ENCODE measurements at places on chromosomes 16 and 17.

GRCh38 chr16:69424935-69425784, 741 bp downstream of the CYB5B start:
- no peak for DNase-seq

DNA sequence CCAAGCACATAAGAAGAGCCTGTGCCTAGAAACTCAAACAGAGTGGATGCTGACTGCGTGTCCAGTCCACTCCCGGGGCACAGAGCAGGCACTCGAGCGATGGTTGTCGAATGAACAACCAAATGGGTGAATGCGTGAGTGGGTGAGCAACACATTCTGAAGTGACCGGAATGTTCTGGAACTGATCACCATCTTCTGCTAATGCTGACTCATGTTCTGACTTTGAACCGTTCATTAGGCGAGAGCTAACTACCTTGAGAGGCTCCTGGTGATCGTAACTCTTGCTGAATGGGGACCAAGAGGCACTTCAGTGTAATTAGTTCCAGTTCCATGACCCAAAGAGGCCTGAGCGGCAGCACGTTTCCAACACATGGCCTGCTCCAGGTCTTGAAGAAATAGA, 37.9 kb downstream of the IRF8 start:
- no peak for DNase-seq

DNA sequence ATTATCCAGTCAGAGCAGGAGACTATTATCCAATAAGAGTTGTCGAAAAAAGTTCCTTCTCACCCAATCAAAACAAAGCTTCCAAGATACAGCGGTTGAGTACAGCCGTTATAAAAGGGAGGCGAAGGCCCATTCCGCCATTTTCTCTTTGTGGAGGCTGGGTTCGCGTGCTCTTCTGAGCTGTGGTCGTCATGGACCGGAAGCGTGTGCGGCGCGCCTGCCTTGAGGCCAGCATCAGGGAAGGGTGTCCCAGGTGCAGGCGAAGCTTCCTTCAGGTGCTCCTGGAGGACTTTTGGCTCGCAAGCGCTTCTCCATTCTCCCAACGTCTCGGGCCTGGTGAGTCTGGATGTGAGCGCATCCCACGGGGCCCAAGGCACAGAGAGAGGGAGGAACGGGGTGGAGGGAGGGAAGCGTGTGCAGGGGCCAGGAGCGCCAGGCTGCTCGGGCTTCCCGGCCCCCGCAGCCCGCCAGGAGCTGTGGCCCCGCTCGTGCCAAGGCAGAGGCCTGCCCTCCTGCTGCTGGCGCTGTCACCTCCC, 99.2 kb downstream of the GOSR1 start:
- no peak for DNase-seq

- DNase-seq: peak; percentile 48
Observed at GRCh38 chr17:82244413-82245133, 15.7 kb downstream of the SLC16A3 start.

DNA sequence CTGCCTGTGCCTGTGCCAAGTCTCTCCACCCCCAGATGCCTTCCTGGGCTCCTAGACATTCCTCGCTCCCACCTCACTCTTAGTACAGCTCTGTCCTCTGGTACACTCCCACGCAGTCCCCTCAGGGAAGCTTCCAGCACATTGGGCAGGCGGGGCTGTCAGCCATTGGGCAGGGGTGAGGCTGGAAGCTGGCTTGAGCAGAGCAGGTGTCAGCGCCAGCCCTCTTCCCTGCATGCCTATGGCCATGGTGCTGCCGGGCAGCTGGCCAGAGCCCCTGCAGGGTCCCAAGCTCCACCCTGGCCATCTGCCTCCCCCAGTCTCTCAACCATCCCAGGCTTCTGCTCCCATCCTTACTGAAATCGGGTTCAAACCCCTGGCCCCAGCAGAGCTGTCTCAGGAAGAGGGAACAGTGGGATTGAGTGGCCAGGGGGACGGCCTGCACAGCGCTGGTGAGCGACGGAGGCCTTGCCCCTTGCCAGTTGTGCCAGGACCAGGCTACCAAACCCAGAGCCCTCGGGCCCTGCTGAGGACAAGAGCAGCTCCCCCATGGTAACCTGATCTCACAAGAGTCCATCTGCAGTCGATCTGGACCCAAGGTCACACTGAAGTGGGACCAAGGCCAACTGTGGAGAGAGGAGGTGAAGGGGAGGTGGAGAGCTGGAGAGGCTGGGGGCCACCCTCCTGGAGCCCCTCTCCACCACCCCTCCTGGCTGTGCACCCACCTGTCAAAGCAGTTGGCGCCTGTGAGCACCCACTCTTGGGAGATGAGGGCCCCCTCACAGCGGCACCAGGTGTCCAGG, 2.4 kb upstream of the B9D1 start:
- no peak for DNase-seq

DNA sequence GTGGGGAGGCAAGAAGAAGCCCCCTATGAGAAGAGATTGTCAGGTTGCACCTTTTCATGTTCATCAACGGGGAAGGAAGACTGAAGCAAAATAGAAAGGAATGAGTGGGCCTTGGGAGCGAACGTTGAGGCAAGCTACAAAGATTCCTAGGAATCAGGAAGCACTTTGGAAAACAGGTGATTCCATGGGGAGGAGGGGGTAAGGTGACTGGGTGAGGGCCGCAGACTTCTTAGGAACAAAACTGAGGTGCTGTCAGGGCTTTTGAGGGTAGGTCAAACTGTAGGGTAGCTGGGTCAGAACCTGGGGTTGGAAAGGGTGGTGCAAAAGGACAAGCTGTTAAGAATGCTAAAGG, 528 bp downstream of the ITFG1 start:
- DNase-seq: peak; percentile 3

DNA sequence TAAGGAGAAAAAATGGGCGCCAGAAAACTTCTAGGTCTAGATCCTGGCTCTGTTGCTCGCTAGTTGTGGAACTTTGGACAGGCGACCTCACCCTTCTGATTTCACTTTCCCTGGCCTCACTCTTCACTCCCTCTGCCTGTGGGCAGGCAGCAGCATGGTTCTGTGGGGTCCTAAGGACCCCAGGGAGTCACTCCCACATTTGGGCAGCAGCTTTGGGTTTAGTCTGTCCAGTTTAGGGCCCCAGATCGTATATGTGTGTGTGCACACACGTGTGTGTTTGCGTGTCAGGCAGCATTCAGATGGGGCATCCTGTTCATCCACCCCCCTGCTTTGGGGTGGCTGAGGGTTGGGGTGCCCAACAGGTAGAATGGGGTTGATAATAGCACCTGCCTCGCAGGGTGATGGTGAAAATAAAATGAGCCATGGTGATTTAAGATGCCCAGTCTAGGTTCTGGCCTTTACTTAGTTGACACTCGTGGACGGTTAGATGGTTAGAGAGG, 102.2 kb downstream of the RAB11FIP4 start:
- DNase-seq: no peak

DNA sequence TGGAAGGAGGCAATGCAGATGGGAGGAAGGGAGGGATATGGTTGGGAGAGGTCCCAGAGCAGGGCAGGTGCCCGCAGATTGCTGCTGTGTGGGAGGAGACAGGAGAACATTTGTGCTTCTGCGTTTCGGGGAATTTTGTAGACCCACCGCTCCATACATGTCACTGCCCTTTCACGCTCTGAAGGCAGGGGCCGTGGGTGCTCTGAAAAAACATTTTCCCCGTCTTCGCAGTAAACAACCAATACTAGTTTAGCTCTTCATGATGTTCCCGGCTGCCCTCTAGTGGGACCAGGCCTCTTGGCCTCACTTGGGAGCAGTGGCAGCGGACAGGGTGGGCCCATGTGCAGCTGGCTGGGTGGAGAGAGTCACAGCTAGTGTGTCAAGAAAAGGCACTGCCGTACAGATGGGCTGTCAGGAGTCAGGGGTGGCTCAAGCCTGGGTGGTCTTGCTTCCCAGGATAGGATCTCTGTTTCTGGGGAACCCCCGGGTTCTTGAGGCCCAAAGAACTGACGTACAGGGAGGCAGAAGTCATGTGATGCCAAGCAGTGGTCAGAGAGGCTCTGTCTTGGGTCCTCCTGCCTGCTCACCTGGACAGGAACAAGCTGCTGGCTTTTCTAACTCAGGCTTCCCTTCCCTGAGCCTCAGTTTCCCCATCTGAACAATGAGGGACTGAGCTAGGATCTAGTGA, 46.5 kb upstream of the CPNE2 start:
- DNase-seq: peak; percentile 69

- peak; percentile 66 for DNase-seq
Observed at GRCh38 chr16:68003031-68003430, 3.7 kb upstream of the DPEP2 start.

DNA sequence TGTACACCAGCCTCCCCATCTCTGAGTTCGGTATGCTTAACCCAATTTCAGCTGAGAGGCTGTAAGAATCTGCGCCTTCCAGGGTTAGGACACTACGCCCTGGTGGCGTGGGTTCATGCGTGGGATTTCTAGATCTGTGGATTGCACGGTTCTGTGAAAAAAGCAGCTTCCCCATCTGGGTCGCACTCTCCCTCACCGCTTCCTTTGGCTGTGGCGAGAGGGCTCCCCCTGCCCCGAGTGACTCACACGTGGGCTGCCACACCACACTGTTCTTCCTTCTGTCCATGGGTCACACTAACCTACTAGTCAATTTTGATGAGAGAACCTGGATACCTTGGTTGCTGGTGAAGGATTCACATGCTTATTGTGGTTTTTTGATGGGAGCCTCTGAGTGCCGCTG, 256.0 kb upstream of the MAF start:
- no peak for DNase-seq

GRCh38 chr16:19883296-19883965, 1.2 kb downstream of the GPRC5B start:
- DNase-seq: no peak

- no peak for DNase-seq
Observed at GRCh38 chr17:74712756-74713155, at the start of gene CD300LF. TSS of gene CD300LF (minus strand) at chr17:74712923. CDS start at chr17:74712866, 57 bp downstream.

GRCh38 chr17:17321356-17322025, 18.3 kb downstream of the NT5M start:
- DNase-seq: no peak

DNA sequence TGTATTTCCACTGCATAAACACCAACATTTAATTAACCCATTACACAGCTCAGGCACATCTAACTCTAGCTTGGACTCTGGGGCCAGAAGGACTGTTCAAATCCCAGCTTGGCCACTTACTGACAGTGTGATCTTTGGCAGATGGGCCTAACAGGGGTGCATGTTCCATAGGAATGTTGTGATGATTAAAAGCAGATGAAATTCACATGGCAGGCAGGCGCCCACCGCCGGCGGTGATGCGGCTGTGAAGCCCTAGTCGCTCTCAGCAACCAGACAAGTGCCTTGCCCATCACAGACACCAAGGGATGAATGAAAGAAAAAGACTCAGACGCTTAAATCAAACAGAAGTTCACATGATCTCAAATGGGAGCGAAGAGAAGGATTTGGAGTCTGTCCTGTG, 84.6 kb upstream of the WSB1 start:
- no peak for DNase-seq

- peak; percentile 61 for DNase-seq
Observed at GRCh38 chr17:17001874-17002520, 30.1 kb upstream of the TNFRSF13B start.

DNA sequence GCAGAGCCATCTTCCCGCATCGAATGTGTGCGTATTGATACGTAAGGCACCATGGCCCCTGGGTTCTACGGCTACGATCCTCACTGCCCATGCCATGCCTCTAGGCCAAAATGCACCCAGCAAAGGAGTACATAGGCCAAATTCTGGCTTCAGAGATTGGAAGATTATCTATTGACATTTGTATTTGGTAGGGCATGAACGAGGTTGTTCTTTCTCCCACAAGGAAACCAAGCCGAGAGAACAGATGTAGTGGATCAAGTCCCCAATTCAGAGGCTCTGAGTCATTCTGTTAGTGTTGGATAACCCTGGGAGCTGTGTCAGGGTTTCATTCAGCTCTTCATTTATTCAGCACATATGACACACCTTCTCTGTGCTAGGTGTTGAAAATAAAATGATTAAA, 36.5 kb downstream of the HOXB1 start:
- peak; percentile 62 for DNase-seq

DNA sequence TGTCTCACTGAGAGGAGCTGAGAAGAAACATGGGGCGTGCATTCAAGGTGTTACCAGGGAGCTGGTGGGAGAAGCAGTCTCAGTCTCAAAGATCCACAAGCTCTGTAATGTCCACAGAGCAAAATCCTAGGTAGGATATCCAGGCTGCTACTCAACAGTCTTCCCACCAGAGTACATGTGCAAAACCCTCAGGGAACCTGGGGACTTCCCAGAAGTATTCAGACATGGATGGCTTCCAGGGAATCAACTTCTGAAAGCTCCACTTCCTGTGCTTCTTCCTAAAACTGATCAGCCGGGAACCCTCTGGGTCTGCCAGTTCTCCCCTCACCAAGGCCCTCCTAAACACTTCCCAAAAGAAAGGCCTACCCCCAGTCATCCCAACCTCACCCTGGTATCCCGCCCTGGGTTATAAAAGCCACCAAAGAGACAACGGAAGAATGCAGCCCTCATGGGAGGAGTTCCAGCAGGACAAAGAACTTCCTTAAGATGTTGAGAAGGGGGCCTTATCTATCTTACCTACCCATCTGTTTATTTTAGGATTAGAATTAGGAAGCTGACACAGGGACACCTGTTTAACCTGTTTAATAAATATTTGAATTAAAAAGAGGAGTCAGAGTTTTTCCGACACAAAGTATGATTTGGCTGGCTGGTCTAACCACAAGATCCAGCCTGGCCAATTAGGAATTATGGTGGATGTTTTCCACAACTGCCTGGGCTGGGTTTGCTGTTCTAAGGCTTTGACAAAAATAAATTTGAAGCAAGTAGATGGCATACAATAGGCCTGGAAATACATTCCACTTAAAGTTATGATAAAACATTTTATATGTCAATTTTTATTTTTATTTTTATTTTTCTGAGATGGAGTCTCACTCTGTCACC, 37.0 kb downstream of the CUEDC1 start:
- peak; percentile 59 for DNase-seq

GRCh38 chr17:55420776-55421178, 858 bp downstream of the MMD start:
- peak; percentile 5 for DNase-seq
